Ascending aorta (tissue), 2 donors: ENCODE measurements at places on chromosomes 16 and 17. TPM values are rescaled to one million over a fixed set of nuclear protein-coding genes. Genes with fewer than 3 reads are reported as not detected.

SLC5A2 gene
- 0.53 TPM for total RNA-seq

- no peak for DNase-seq
Measured at GRCh38 chr16:61590577-61590976, 445.7 kb downstream of the CDH8 start.

- DNase-seq: no peak
Measured at GRCh38 chr17:44203731-44204440, 4.2 kb upstream of the ATXN7L3 start.

ATP2A1 gene
- not detected for total RNA-seq

NAGS gene
- 48.2 TPM for total RNA-seq

DNA sequence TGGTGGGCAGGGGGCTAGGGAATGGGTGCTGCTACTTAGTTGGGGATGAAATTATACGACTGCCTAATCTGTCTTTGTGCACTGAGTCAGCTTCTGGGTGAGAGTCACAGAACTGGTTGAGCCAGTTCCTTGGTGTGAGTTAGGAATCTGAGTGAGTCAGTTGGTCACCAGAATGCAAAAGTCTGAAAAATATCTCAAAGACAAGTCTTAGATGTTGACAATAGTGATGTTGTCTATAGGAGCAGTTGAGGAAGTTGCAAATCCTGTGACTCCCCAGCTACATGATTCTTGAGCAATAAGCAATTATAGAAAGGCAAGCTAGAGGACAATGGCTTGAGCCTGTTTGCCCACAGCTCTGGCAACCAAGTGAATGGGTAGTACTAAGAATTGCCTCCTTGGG is 399.2 kb downstream of the CNTNAP4 start:
- DNase-seq: no peak
